Kidney epithelial cell (primary cell): ENCODE measurements at places on chromosomes 5 and 9. TPM values are rescaled to one million over a fixed set of nuclear protein-coding genes. Genes with fewer than 3 reads are reported as not detected.

- no peak for DNase-seq
Measured at GRCh38 chr9:37936965-37937364, 33.0 kb upstream of the SLC25A51 start.

DNA sequence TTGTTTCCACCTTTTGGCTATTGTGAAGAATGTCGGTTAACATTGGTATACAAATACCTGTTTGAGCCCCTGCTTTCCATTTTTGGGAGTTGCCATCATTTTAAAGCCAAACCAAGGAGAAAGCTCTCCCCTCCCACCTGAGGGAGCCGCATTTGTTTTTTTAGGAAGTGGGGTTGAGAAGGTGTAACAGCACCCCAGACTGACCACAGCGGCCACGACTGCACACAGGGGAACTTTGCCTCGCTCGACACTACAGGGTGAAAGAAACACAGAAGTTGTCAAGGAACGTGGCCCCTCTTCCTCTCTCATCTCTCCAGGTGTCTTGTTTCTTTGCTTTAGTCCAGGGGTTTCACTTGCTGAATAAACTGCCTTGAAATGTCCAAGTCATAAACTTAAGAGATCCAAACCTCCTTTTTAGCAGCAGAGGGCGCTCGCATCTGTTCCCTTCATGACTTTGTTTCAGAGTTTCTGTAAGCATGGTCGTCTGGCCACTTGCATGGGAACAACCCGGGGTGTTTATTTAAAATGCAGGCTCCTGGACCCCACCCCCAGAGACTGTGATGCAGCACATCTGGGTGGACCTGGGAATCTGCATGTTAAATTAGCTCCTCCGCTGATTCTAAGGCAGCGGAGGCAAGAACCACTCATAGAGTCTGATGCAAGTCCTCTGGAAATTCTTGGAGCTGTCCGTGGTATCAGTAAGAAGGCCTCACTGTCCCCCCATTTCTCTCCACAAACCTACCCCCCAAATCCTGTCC is 2.1 kb upstream of the TTLL11 start:
- DNase-seq = peak; percentile 32

GRCh38 chr9:133403766-133404453 is 13.9 kb downstream of the REXO4 start:
- peak; percentile 7 for DNase-seq

The CYSRT1 gene
- 2.1 and 3.8 TPM in 2 replicates for total RNA-seq

The SH3TC2 gene
- 7.9 and 8.4 TPM in 2 replicates for total RNA-seq

DNA sequence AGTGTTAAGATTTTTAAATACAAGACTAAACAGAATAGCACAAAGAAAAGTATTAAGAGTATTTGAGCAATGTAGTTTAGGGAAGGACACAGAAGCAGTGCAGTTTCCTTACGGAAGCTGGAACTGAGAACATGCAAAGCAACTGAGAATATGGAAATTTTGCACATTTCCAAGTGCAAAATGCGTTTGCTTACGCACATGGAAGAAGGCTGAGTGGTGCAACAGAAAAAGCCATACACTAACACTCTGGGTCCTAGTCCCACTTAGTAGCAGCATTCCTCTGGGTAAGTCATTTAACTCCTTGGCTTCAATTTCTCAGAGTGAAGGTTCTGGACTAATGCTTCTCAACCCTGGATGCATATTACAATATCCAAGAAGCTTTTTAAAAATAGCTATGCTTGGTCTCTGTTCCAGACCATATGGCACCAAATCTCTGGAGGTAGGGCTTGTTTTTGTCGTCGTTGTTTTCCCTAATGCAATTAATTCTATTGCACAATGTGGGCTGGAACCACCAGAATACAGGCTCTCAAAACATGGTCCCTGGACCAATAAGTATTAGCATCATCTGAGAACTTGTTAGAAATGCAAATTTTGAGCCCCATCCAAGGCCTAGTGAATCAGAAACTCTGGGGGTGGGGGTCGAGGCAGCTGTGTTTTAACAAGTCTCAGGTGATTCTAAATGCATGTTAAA is 65.2 kb upstream of the DEPDC1B start:
- DNase-seq = no peak

DNA sequence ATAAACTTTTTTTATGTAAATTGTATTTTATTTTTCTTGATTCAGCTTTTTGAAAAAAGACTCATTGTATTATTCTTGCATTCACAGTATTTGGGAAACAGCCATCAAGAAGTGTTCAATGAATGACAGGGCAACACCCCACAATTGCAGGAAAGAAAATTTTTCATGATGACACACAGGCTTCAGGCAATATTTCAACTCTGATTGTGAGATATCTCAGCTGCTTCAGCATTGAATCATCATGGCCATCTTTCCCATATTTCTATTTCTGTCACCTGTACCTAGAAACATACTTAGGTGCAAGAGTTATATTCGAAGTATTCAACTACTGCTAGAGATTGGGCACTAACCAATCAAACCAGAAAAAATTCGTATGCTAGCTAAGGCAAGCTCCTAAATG is 446.0 kb downstream of the ISL1 start:
- peak; percentile 14 for DNase-seq

The FGF10 gene
- total RNA-seq = 0.08 TPM in 1 of 2 replicates, not detected in the other

GRCh38 chr9:72592502-72593403 is 71.3 kb downstream of the TMC1 start:
- DNase-seq = no peak

GRCh38 chr9:132945186-132946130 is 1.0 kb upstream of the TSC1 start:
- DNase-seq = no peak

DNA sequence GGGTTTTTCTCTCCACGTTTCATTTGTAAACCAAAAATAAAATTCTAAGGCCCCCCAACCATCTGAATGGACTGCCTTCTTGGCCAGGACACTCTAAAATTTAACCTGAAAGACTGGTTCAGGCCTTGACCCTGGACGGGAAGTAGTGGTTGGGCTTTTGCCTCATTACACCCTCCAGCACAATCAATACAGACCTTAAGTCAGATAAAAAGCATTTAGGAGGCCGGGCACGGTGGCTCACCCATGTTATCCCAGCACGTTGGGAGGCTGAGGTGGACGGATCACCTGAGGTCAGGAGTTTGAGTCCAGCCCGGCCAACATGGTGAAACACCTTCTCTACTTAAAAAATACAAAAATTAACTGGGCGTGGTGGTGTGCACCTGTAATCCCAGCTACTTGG is 91.6 kb upstream of the PPP1R26 start:
- no peak for DNase-seq

DNA sequence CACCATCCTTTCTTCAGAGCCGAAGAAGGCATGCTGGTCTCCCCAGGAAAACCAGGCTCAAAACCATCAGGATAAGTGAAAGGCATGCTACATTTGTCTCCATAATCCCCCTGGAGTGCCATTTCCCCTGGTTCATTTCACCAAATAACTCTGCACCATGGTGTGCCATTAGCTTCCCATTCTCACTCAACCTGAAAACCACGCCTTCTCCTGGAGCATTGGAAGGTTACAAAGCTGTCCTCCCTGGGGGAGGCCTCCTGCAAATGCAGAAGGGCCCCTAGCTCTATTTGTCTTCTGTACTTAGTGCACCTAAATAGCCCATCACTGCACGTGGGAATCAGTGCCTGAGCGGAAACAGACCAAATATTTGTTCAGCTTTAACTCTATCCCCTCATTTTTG is 90.2 kb upstream of the ICE1 start:
- no peak for DNase-seq

The UBE2B gene
- 31.2 and 38.1 TPM in 2 replicates for total RNA-seq
